NCI-H345 (cell line): ENCODE measurements at places on chromosomes 6 and 20.
A peak's percentile ranks its signal among the peaks of the same experiment; 100 is the strongest.

DNA sequence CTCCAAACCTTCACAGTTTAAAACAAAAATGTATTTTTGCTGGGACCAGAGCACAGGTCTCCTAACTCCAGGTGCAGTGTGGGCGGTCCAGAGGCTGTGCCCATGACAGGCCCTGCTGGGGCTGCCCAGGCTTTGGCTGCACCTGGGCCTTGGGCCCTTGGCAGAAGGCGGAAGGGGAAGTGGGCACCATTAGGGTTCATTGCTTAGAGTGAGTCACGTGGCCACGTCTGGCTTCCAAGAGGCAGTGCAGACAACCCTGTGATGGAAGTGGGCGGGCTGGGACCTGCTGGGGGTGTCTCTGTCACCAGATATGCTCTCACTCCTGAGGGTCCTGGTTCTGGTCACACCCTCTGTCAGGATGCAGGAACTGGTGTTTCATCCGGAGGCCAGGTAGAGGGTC lies 302.2 kb downstream of the QKI start:
- no peak for DNase-seq

DNA sequence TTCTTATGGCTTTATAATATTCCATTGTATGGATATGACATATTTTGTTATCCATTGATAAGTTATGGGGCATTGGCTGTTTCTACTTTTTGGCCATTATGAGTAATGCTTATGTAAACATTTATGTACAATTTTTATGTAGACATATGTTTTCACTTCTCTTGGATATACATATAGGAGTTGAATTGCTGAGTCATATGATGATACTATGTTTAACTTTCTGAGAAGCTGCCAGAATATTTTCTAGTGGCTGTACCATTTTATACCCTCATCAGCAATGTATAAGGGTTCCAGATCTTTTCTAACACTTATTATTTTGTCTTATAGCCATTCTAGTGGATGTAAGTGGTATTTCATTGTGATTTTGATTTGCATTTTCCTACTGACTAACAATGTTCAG lies 23.1 kb downstream of the OTOR start:
- DNase-seq, result no peak

DNA sequence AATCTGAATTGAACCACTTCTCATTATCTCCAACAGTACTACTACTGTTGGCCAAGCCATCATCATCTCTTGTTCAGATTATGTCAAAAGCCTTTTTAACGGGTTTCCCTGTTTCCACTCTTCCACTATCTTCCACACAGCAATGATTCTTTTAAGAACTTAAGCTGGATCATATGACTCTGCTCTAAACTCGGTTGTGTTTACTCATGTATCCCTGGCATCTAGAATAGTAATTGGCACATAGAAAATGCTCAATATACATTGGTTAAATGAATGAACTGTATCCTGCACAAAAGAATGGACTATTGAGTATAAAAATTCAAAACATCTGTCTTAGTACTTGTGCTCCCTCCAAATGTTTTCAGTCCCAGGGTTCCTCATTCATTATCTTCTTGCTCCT lies 2.8 kb upstream of the COX7A2 start:
- no peak for DNase-seq

DNA sequence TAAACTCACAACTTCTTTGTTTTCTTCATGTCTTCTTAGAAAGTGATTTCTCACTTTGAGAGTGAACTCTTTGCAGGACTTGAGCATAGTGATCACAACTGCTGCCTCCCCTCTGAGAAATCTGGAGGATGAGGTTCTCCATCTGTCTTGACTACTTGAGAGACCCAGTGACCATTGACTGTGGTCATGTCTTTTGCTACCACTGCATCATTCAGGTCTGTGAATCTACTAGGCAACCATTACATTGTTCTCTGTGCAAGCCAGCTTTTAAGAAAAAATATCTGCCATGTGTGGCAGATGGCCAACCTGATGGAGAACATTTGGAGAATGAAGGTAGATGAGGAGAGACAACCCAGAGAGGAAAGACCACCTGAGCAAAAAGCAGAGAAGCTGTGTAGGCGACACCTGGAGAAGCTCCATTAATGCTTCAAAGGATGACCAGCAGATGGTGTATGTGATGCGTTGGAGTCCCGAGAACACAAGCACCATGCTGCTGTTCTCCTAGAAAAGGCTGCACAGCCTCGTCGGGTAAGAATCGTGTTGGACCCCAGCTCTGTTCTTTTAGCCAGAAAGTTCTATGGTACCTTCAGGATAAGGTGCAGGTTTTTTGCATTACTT lies 25.1 kb upstream of the TRIM26 start:
- peak; percentile 8 for DNase-seq

GRCh38 chr6:43294536-43294935 lies 3.5 kb upstream of the SLC22A7 start:
- no peak for DNase-seq

- DNase-seq, result no peak
Observed at GRCh38 chr6:136487759-136488425, 62.3 kb downstream of the MAP7 start.

- DNase-seq, result no peak
Observed at GRCh38 chr6:4258733-4259132, 123.4 kb upstream of the ECI2 start.

GRCh38 chr6:134312038-134312660 lies 5.8 kb downstream of the SGK1 start:
- DNase-seq, result no peak

DNA sequence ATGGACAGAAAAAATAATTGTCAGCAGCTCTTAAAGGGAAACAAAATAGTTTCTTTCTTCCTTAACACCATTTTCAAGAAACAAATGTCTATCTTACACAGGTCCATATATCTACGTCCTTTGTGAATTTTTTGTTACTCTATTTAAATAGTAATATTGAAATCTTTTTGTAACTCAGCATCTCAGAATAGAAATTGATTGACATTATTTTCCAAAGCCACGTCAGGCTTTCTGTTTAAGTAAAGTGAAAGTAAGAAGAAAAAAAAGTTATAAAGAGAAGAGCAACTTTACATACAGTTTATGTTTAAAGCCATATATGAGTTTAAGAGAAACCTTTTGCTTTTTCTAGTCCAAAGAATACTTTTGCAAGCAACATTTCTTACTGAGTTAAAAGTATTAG lies 402.9 kb upstream of the SOX4 start:
- no peak for DNase-seq

DNA sequence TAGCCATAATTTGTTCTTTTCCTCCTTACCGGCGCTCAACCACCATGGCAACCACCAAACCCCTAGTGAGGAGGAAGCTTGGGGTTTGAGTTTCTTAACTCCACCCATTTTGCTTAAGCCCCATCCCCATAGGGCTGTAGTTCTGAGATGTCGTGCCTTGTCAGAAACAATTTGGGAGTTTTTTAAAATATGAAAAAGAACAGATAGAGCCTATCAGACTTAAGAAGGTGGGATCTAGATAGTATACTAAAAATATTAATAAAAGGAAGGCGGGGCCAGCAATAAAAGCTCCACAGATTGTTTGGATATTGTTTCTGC lies 5.6 kb downstream of the BRD2 start:
- no peak for DNase-seq

- no peak for DNase-seq
Observed at GRCh38 chr6:160881148-160881808, 110.3 kb upstream of the MAP3K4 start.
